ENCODE measurements at places on chromosomes 12 and 14. TPM values are rescaled to one million over a fixed set of nuclear protein-coding genes. Genes with fewer than 3 reads are reported as not detected.

EGLN3 gene
- 10.8 TPM for total RNA-seq

SUDS3 gene
- total RNA-seq = 48.2 TPM

CHGA gene
- total RNA-seq = not detected

CDCA3 gene
- total RNA-seq = 1.9 TPM

HCAR3 gene
- not detected for total RNA-seq

HCAR1 gene
- not detected for total RNA-seq

ACTN1 gene
- total RNA-seq = 1,201 TPM

FGD6 gene
- total RNA-seq = 9.8 TPM

FGF23 gene
- not detected for total RNA-seq

DNA sequence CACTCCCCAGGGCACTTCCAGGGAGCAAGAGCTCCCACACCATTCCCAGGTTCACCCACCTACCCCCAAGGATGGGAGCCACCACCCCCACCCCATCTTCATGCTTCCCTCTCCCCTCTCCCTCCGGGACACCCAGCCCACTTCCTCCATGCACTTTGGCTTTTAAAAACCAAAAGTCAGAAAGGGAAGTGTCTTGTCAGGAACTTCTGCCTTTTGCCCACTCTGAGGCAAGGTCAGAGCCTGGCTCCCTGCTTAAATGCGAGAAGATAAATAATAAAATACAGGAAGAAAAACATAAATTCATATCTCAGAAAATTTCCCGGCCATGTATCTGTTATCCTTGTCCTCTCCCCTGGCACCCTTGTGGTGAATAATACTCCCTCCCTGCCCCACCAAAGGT lies 81.6 kb downstream of the PTGER2 start:
- DNase-seq = no peak
- H3K4me1 ChIP-seq = peaks cover 14% of the 10 kb centered on the region
- H3K27ac ChIP-seq = no peak overlapping the region

GRCh38 chr14:68507544-68508081 lies 285.3 kb downstream of the ZFP36L1 start:
- H3K4me1 ChIP-seq = peaks cover 56% of the 10 kb centered on the region
- H3K27me3 ChIP-seq = no peaks in the 10 kb centered on the region
- no peak for DNase-seq

DNA sequence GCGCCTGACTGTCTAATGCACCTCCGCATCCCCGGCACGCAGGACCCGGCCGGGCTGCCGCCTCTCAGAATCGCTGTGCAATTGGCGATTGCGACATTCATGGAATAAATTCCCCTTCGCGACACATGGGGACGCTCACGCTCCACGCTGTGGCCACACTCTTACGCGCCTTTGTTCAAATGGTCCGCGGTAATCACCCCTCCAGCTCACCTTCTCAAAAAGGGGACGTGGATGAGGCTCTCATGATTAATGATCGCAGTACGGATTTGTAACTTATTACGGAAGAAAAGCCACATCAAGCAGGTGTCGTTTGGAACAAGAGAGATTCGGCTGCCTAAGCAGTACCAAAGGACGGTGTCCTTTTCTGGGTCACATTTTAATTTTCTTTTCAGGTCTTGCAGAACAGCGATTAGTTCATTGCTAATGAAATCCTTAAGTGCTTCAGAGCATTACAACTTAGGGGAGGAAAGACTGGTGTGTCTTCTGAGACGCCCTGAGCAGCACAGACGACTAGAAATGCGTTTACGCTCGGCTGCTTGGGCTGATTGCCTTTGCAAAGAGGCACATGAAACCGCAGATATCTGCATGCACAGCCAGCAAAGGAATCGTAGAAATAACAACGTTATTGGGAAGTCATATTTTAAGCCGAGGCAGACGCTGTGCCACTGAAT lies 37.3 kb upstream of the ADGRD1 start:
- H3K4me3 ChIP-seq = peak overlapping the region; percentile 37
- H3K4me1 ChIP-seq = no peaks in the 10 kb centered on the region
- no peak overlapping the region for H3K27ac ChIP-seq

DNA sequence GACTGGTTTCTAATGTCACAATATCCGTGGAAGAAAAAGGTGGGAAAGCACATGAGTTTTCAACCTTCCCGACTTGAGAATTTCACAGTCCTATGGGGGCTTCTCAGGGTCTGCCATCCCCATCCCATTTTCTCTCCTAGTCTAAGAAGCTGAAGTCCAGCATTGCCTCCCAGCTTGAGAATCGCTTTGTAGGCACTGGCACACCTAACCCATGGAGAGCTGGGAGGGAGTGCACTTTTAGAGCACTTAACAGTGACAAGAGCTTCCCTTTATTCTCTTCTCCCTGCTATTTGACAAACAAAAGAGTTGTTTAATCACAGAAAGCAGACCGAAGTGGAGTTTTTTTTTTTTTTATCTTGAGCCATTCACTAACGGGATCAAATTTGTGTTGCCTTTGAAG lies 22.8 kb upstream of the SRRM4 start:
- no peak overlapping the region for H3K27ac ChIP-seq
- DNase-seq = no peak
- no peaks in the 10 kb centered on the region for H3K27me3 ChIP-seq

DNA sequence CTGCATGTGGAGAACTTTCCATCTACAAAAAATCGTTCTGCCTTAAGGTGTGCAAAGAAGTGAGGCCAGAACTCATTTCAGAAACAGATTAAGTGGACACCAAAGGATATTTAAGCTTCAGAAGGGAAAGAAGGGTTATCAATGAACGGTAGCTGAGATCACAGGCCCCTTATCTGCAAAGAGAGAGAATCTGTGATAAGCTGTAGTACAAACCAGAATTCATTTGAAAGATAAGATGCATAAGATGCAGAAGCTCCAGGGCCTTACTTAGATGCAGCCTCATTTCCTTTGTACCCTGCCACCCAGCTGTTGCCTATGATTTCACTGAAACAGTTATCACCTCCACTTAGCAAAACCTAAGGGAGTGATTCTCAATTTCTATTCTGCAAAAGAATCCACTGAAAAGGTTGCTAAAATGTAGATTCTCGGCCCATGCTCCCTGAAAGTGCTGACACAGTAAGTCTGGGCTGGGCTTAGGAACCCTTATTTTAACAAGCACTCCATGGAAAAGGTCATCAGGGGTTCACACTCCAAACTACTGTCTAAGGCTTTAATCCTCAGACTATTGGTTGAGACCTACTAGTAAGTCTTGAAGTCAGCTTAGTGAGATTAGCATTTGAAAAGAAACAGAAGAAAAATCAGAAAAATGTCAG lies 64.8 kb downstream of the HELB start:
- H3K36me3 ChIP-seq = no peaks in the 10 kb centered on the region
- no peak overlapping the region for H3K27ac ChIP-seq
- H3K4me3 ChIP-seq = no peak overlapping the region
- H3K27me3 ChIP-seq = no peaks in the 10 kb centered on the region
- DNase-seq = no peak

GRCh38 chr12:131049549-131050339 lies 96.0 kb downstream of the ADGRD1 start:
- no peaks in the 10 kb centered on the region for H3K27me3 ChIP-seq
- no peak overlapping the region for H3K4me3 ChIP-seq
- H3K27ac ChIP-seq = no peak overlapping the region
- no peaks in the 10 kb centered on the region for H3K4me1 ChIP-seq
- no peak for DNase-seq
- no peaks in the 10 kb centered on the region for H3K36me3 ChIP-seq

- no peak overlapping the region for H3K27ac ChIP-seq
- DNase-seq = no peak
- H3K4me1 ChIP-seq = no peaks in the 10 kb centered on the region
- no peak overlapping the region for H3K4me3 ChIP-seq
These were observed 868.4 kb downstream of the DIO2 start for GRCh38 chr14:79342942-79343341.

DNA sequence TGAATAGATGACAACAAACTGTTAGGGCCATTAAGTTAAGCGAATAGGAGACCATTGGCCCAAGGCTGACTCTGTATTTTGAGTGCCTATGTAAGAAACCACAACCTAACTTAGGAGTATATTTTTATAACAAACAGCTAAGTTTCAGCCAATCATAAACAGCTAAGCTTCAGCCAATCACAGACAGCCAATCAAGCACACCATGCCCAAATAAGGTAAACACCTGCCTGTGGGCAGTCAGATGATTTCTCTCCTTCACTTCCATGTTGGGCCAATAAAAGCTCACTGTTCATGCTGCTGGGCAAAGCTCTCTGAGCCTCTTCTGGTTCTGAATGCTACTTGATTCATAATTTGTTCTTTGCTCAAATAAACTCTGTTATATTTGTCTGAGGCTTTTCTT lies 344.6 kb downstream of the BTG1 start:
- H3K4me3 ChIP-seq = no peak overlapping the region
- no peak overlapping the region for H3K27ac ChIP-seq
- H3K4me1 ChIP-seq = no peaks in the 10 kb centered on the region
- no peak for DNase-seq

DNA sequence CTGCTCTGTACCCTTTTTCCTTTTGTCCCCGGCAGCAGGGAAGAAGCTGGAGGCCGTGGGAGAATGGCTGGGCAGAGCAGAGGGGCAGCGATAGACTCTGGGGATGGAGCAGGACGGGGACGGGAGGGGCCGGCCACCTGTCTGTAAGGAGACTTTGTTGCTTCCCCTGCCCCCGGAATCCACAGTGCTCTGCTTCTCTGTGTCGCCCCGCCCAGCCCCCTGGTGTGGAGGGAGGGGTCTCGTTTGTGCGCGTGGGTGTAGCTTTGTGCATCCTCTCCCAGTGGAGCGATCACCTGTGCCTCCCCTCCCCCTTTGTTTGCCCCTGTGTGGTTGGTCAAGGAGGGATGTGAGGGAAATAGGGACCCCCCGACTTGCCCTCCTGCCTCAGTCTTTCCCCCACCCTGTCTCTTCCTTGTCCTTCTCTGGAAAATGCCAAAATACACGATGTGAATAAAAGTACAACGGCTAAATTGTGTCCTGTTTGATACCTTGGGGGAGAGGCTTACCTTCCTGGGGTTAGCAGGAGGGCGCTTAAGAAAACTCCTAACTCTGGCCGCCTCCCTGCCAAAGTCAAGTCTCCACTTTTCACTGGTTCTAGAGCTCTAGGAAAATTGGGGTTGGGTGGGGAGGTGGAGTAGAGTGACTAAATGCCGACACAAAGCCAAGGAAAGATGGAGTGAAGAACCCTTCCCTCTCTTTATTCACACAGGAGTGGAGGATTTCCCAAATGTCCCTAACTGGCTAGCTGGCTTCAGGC lies 990 bp upstream of the TPI1 start:
- H3K27me3 ChIP-seq = no peaks in the 10 kb centered on the region
- no peak for DNase-seq
- H3K4me3 ChIP-seq = peak overlapping the region; percentile 99
- peak overlapping the region; percentile 97 for H3K27ac ChIP-seq

- no peak overlapping the region for H3K4me3 ChIP-seq
- DNase-seq = no peak
- H3K27me3 ChIP-seq = no peaks in the 10 kb centered on the region
These were observed 39.6 kb downstream of the SLC15A4 start for GRCh38 chr12:128784030-128784760.

DNA sequence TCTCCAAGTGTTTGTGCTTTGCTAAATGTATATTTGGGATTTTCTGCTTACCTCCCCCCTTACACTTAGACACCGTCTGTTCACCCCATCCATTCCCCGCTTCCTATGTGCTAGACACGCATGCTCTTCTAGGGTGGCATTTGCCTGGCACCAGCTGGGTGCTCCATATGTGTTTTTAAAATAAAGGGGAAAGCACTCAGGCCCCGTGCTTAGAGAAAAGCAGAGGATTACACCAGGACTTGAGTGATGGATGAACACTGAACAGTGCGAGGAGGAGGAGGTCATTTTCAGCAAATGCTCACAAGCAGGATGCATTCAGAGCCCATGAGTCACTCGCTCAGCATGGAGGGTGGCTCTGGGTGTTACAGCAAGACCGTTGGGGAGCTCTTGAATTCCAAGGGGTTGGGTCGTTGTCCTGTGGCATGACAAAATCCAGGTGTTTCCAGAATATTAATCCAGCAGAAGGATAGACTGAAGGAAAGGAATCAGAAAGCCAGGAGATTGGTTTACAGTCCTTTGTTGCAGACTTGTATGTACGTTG lies 2.9 kb upstream of the BDKRB1 start:
- no peak for DNase-seq
- no peaks in the 10 kb centered on the region for H3K36me3 ChIP-seq

- H3K4me1 ChIP-seq = peaks cover 70% of the 10 kb centered on the region
- H3K4me3 ChIP-seq = no peak overlapping the region
- no peaks in the 10 kb centered on the region for H3K27me3 ChIP-seq
- DNase-seq = no peak
- peak overlapping the region; percentile 11 for H3K27ac ChIP-seq
These were observed 324.6 kb downstream of the RAD51B start for GRCh38 chr14:68144051-68144681.

DNA sequence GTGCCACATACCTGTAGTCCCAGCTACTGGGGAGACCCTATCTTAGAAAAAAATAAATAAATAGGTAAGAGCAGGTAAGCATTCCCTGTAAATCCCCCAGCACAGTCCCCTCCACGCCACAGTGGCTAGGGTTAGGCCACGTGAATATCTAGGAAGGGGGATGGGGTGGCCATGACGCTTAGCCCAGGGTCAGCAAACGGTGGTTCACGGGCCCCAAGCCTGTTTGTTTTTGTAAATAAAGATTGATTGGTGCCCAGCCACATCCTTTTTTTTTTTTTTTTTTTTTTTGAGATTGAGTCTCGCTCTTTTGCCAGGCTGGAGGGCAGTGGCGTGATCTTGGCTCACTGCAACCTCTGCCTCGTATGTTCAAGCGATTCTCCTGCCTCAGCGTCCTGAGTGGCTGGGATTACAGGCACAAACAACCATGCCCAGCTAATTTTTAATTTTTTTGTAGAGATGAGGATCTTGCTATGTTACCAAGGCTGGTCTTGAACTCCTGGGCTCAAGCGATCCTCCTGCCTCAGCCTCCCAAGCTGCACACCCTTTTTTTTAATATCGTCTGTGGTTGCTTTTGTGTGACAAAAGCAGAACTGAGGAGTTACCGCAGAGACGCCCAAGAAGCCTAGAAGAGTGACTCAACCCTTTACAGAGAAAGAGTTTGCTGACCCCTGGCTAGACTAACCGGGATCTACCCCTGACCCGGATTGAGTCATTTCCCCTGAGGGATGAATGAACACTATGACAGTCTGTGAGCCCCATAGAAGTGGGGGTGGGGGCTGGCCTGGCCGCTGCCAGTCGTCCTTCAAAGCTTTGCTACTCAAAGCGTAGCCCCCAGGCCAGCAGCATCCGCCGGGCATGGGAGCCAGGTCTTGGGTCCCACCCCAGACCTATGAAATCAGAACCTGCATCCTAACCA lies 113.7 kb upstream of the NCOR2 start:
- H3K27ac ChIP-seq = peak overlapping the region; percentile 85
- peak overlapping the region; percentile 14 for H3K4me3 ChIP-seq
- peak; percentile 66 for DNase-seq
- no peaks in the 10 kb centered on the region for H3K27me3 ChIP-seq
- no peaks in the 10 kb centered on the region for H3K36me3 ChIP-seq

Data from thoracic aorta (tissue), 2 donors.